ENCODE measurements at places on chromosomes 5 and 9.

DNA sequence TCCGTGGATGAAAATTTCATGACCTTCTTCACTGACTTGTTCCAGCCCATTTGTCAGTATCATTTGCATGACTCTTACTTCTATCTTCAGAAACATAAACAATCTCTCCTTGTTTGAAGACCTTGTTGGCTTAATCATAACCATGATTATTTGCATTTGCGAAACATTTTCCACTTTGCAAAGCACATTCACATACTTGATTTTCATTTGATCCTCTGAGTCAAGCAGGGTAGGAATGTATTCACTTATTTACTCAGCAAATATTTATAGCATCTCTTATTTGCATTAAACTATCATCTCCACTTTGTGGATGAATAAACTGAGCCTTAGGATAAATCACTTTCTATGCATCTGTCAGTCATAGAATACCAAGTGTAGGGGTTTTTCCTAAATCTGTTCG, 343.0 kb upstream of the SGCD start:
- DNase-seq: no peak

- DNase-seq: no peak
Observed at GRCh38 chr5:96839071-96839592, 31.4 kb upstream of the ERAP1 start.

GRCh38 chr5:140106805-140107311, 7.1 kb upstream of the PURA start:
- no peak for DNase-seq

GRCh38 chr9:134222018-134222573, 57.7 kb upstream of the RNU6ATAC start:
- DNase-seq: no peak

DNA sequence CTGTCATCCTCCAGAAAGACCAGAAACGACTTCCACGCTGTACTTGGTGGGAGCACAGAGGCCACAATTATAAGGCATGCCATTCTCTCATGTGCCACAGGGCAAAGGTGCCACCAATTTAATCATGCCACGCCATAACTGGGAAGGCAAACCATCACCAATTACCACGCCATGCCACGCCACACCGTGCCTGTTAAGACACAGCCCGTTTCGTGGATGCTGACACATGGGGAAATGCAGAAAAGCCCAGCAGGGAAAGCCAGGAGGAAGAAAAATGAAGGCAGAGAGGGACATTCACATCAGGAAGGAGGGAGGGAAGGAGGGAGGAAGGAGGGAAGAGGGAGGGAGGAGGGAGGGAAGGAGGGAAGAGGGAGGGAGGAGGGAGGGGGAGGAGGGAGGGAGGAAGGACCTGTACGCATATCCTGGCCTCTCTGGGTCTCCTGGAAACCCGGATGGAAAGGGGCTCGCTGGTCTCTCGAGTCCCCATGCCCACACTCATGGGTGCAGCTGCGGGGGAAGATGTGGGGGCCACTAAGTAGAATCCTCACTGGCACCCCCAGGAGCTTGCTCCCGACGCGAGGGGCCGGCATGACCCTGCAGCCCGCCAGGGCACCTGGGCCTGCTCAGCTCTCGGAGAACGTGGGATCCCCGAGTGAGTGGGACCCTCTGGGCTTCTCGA, 61.7 kb upstream of the UBAC1 start:
- DNase-seq: no peak

DNA sequence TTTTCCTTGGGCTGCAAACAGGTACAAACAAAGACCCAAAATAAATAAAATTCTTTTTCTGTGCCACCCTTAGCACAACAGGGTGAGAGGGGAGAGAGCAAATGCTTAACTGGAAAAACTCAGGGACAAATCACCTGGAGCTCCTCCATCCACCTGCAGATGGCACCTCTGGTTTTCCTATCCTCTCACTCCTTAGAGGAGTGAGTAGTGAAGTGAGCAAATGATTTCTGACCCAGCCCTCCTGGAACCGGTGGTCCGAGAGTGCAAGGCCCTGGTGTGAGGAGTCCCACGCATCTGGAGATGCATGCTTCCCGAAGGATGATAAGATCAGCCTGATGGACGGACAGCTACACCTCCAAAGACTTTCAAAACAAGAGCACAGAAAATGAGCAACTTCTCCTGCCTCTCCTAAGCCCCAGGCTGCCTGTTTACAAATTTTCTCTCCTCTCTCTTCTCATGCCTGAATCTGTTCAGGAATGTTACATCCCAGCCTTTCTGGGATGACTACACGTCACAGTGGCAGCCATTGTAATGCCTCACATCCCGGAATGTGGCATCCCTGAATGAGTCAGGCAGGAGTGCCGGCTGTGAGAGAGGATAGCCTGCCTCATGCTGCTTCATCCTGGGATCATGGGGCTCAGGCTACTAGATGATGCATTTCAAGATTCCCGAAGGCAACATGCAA, 86.4 kb downstream of the ADRB2 start:
- no peak for DNase-seq

DNA sequence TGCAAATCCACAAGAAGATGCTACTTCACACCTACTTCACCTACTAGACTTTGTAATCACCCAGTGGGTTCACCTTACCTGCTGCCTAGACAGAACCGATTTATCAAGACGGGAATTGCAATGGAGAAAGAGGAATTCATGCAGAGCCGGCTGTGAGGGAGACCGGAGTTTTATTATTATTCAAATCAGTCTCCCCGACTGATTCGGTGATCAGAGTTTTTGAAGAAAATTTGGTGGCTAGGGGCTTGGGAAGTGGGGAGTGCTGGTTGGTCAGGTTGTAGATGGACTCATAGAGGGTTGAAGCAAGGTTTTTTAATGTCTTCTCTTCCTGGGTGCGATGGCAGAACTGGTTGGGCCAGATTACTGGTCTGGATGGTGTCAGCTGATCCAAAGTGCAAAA, 23.4 kb downstream of the SFXN1 start:
- DNase-seq: no peak

Measured in NCI-H446 treated with DMSO at 0.1 percent for 48 hours (cell line).